Left lobe of liver (tissue), 2 donors: ENCODE measurements at places on chromosomes 7 and 10.

DNA sequence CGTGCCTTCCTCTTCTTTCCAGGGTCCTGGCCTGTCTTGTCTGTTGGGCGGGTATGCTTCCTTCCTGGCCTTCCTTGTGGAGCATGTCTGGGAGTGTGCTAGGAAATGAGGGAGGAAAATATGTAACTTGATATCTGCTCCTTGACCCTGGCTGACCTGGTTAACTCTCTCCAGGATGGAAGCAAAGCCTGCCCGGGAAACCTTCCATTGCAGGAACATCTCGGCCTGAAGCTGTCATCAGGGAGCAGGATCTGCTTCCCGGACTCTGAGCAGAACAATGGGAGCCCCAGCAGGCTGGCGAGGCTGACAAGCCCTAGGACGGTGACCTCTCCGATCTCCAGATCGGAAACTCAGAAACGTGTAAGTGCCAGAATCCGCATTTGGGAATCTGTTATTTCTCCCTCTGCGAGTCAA lies 340.3 kb downstream of the FRMD4A start:
- no peak for DNase-seq

DNA sequence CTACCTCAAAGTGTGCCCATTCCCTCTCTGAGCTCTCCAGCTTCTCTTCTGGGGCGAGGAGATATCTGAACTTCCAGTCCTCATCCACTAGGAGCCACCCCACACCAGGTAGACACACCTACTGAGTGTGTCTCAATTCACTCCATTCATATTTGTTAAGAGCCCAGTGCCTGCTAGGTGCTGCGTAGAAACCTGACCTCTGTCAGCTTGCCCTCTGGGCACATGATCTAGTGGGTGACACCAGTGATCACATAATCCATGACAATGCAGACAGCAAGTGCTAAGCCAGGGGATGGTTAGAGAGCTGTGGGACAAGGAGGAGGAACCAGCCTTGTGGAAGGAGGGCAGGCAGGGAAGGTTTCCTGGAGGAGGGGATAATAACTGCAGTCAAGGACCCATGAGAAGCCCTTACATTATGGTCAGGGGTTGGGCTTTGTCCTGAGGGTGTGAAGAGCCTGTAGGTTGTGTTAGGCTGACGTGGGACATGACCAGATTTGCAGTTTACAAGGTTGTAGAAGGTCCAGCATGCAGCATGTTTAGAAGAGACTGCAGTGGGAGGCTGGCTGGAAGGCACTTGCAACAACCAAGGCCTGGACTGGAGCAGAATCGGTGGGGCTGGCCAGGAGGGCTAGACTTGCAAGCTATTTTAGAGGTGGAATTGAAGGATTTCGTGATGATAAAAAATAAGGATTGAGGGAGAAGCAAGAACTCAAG lies 81.8 kb downstream of the COL13A1 start:
- DNase-seq, result peak; percentile 81

- no peak for DNase-seq
These were observed 68.9 kb upstream of the ANTXRL start for GRCh38 chr10:46217752-46218453.

DNA sequence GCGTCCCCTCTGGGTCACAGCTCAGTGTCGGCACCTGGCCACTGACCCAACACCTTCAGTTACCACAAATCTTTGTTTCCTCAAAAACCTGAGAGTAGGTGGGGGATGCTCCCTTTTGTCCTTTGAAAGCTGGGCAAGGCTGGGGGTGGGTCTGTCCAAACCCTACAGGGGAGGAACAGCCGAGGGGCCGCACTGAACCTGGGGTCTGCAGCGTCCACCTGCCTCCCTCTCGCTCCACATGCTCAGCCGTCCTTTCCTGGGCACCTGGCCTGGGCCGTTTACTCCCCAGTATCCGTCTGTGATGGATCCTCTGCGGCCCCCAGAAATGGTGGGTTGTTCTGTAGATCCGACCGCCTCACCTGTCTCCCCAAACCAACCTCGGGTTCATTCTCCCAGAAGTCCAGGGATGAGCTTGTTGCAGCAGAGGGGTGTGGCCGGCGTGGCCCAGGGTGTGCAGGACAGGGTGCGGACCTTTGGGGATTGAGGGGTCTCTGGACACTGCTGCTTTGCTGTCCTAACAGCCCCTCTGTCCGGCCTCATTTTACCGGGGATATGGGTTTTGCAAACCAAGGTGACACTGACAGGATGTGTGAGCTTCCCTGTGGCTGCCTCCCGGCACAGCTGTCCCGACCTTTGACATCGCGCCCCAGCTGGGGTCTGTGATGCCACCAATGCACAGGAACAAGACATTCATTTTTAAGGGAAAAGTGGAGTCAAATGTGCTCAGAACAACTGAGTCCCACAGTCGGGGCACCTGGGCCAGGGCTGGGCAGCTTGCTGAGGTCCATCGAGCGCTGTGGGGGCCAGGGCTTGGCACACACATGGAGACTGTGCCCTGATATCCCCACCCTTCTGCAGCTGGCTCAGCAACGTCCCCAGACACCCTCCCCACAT lies 115.9 kb downstream of the VIPR2 start:
- DNase-seq, result peak; percentile 35
